Posterior vena cava (tissue), 2 donors: ENCODE measurements at places on chromosomes 4 and X.

GRCh38 chr4:1323280-1323634 lies 23.8 kb upstream of the UVSSA start:
- DNase-seq: no peak

DNA sequence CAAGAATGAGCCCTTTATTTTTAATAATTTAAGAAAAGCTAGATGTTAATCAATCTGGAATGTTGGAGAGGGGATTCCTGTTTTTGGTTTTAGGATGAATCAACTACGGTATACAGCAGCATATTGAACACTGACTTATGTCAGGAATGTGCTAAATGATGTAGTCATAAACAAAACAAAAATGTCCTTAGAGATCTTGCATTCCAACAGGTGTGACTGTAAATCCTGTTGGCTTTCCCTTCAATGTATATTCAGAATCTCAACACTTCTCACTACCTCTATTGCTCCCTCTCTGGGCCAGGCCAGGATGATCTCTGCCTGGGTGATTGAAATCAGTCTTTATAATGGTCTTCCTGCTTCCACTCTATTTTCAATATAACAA lies 37.8 kb upstream of the BDH2 start:
- no peak for DNase-seq

DNA sequence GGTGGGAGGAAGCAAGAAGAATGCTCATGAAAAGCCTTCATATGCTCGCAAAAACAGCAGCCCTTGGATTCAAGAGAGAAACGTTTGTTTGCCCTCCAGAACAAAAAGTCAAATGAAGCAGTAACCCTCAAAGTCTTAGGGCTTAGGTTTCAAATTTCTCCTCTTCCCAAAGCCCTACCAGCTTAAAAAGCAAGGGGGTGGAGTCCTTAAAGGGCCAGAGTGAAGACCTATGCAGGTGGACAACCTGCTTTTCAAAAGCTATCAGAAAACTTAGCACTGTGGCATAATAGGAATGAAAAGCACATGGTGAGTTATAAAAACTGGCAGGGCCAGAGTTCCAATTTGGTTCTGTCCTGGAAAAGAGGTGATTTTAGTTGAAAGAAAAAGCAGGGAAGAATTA lies 253.3 kb downstream of the NAP1L3 start:
- DNase-seq: no peak

GRCh38 chrX:2642791-2643190 lies 48.3 kb upstream of the CD99 start:
- no peak for DNase-seq

DNA sequence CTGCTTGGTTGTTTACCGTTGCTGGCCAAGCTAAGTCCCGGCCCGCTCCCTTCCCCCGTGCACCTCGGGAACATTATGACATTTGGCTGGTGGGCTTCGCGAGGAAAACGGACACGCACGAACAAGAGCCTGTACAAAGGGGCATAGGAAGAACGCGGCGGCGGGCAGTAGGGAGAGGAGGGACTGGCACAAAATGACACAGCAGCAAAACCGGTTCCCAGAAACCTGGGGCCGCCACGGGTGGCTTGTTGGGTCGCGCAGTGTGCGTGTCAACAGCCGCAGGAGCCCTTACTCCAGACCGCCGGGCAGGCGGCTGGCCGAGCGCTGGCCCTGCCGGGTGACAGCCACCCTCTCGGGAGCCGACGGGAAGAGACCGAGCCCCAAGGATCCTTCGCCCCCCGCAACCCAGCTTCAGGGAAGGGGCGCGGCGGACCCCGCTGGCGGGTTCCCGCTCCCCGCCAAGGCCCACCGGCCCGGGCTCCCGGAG lies 1.6 kb upstream of the LIN54 start:
- DNase-seq: peak; percentile 86

DNA sequence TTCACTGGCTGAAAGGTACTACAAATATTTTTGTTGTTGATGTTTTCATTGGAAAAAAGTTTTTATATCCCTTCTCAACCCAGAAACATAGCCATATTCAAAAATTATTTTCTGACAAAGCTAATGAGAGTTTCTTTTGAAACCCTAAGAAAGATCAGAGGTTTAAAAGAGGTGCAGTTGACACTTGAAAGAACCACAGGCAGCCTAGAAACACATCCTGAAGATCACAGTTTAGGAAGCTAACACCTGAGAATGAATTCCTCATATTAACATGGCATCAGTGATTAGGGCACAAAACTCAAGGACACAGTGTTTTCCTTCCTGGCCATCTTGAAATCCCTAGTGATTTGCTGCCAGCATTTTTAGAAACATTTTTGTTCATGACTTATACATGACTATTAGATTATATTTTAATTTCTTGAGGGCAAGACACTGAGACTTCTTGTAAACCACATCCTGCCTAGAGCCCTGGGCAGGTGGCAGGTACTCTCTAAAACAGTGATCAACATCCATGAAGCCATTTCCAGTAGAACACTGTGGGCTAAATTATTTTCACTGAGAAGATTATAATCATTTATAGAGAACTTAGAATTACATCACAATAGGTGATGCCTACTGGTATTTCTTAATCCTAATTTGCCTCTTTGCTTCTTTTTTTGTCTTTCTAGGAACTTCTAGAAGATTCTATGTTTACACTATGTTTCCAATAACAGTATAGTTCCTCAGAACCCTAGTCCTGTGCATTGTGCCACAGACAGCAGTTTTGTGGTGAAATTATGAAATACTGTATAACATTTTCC lies 80.0 kb downstream of the ARSJ start:
- DNase-seq: no peak
